Stimulated activated CD8-positive, alpha-beta memory T cell treated with anti-CD3 and anti-CD28 coated beads, Interleukin-7, amount 100 ng/mL, for 48 hours (primary cell): ENCODE measurements at places on chromosomes 5 and 9.
A peak's percentile ranks its signal among the peaks of the same experiment; 100 is the strongest.

DNA sequence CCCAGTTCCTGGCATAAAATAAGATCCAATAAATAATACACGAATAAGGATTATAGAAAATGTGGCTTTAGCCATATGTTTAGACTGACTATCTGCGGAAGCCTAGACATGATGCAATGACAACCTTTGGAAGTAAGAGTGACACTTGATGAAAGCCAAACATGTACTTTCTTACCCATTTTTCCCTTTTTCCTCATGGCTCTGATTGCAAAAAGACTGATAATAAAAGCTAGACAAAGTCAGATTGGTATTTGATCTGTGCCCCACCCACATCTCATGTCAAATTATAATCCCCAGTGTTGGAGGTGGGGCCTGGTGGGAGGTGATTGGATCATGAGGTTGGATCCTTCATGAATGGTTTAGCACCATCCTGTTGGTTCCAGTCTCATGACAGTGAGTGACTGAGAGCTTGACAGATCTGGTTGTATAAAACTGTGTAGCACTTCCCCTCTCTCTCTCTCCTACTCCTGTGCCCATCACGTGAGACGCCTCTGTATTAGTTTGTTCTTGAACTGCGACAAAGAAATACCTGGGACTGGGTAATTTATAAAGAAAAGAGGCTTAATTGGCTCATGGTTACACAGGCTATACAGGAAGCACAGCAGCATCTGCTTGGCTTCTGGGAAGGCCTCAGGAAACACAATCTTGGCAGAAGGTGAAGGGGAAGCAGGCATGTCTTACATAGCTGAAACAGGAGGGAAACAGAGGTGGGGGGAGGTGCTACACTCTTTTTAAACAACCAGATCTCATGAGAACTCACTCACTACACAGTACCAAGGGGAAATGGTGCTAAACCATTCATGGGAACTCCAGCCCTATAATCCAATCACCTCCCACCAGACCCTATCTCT, 243.4 kb upstream of the PIK3R1 start:
- DNase-seq = no peak

- DNase-seq = no peak
Measured at GRCh38 chr9:88949961-88950340, 41.3 kb upstream of the S1PR3 start.

DNA sequence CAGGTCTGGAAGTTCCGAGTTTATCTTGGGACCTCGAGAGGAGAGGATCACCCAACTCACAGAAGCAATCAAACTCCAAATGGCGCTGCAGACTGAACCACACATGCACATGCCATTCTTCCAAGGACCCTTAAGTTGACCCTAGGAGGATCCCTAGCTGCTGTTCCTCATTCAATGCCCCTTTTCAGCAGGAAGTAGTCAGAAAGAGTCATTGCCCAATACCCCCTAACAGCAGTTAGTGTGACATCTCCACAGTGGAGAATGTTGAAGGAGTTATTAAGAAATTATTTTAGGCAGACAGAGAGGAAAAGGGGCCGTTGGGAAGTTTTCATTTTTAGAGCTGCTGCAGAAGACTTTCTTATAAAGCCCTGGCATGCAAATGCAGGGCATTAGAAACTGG, 229.9 kb upstream of the DAB2 start:
- no peak for DNase-seq

GRCh38 chr9:28464481-28465216, 891.4 kb upstream of the C9orf72 start:
- DNase-seq = no peak

- DNase-seq = no peak
Measured at GRCh38 chr5:129963359-129963758, 59.1 kb downstream of the CHSY3 start.

- no peak for DNase-seq
Measured at GRCh38 chr5:74233571-74233970, 407.0 kb downstream of the ENC1 start.

GRCh38 chr5:37645707-37646106, 194.1 kb downstream of the GDNF start:
- no peak for DNase-seq

- DNase-seq = no peak
Measured at GRCh38 chr5:177350776-177351391, 584 bp downstream of the LMAN2 start.

GRCh38 chr5:9863486-9863885, 233.3 kb upstream of the TAS2R1 start:
- DNase-seq = no peak

- no peak for DNase-seq
Measured at GRCh38 chr5:53877243-53877642, 316.8 kb downstream of the NDUFS4 start.

GRCh38 chr9:35616681-35617459, 1.3 kb downstream of the CD72 start:
- peak; percentile 57 for DNase-seq

- DNase-seq = no peak
Measured at GRCh38 chr5:8241076-8241475, 372.1 kb downstream of the MTRR start.

DNA sequence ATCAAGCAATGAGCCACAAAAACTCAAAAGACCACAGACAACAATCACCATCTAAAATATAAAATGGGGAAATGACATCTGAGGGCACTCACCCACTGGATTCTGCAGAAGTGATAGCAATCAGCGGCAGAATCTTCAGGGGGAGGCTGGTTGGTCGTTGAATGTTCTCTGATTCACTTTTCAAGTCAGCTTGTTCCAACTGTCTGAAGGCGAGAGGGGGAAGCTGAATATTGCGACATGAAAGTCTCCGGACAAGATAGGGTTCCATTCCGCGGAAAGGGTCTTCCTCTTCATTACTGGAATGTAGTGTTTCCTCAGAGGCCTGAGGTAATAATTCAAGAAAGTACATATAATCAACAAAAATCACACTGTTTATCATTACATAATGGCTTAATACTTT, 94.9 kb upstream of the PDE4D start:
- no peak for DNase-seq

GRCh38 chr5:82314964-82315758, 37.0 kb upstream of the RPS23 start:
- DNase-seq = no peak

- DNase-seq = no peak
Measured at GRCh38 chr5:77644371-77645157, 6.1 kb upstream of the OTP start.
